Activated CD8-positive, alpha-beta T cell treated with anti-CD3 and anti-CD28 coated beads, Interleukin-2, amount 10 ng/mL, durations not matched to agents 7 days and 5 days (primary cell): ENCODE measurements at places on chromosomes 7 and 10. TPM values are rescaled to one million over a fixed set of nuclear protein-coding genes. Genes with fewer than 3 reads are reported as not detected.

SPDYE11 gene
- total RNA-seq: not detected

LIPF gene
- total RNA-seq: not detected

DNA sequence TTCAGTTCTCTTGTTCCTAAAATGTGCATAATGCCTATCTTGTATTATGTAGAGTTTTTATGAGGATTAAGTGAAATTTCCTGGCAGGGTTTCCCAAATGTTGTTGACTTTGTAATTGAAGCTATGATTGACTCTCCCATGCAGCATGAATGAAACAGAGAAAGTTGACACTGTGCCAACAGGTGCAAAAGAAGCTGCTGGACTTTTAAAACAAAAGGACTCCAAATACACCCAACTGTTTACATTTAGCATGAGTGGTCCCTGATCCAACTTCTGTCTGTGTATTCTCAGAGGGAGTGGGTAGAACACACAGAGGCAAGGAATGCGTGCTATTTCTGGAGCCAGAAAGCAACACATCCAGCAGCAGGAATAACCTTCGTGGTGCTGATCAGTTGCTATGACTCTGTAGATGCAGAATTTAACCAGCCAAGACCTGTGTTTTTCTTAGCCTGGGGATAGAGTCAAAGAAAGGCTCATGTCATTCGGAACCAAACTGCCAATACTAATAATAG, 14.4 kb upstream of the RBM20 start:
- H3K27ac ChIP-seq: no peak overlapping the region
- DNase-seq: no peak
- H3K27me3 ChIP-seq: peaks cover 14% of the 10 kb centered on the region
- no peaks in the 10 kb centered on the region for H3K36me3 ChIP-seq

DNA sequence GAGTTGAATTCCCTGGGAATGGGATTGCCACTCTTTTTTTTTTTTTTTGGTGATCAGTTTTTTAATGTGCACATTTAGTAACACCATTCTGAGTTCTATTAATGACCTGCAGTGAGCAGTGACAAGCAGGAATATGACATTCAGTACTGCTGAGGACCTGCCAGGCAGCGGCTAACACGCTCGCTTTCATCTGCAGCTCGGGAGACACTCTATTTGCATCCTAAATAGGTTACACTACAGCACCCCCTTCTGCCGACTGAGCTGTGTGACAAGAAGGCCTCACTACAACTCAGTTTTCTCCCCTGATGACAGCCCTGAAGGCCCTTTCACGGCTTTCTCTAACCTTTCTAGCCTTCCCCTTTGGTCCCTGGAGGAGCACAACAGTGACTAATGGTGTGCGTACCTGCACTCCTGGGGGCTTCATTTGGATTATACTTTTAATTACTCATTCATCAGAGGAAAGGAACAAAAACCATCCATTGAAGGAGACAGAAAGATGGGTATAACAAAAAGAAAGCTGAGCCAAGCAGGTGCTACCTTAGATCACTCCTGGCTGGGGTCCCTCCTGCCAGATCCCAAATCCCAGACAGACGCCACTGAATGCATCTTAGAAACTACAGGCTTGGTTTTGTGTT, 872.4 kb downstream of the LRMDA start:
- no peak for DNase-seq
- no peak overlapping the region for H3K27ac ChIP-seq
- no peak overlapping the region for H3K4me3 ChIP-seq
- no peaks in the 10 kb centered on the region for H3K4me1 ChIP-seq
- no peaks in the 10 kb centered on the region for H3K36me3 ChIP-seq

GRCh38 chr10:132145521-132146185, 41.1 kb upstream of the DPYSL4 start:
- H3K36me3 ChIP-seq: no peaks in the 10 kb centered on the region
- H3K4me3 ChIP-seq: no peak overlapping the region
- no peak for DNase-seq
- no peaks in the 10 kb centered on the region for H3K4me1 ChIP-seq
- H3K27me3 ChIP-seq: no peaks in the 10 kb centered on the region

DNA sequence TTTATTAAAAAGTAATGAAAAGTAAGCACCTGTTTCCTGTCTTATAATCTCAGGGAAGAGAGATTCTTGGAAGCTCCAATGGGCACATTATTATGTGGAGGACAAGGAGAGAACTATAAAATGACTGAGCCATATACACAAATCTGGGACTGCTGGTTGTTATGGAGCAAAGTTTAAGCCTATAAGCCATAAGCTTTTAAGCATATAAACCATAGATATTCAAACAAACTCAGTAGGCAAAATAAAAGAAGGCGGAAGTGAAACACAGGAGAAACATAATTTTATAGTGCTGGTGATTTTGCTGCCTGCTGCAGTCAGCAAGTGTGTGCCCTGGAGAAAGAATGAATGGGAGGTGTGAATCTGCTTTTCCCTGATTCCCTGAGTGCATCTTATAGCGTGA, 274.4 kb downstream of the KIF20B start:
- no peaks in the 10 kb centered on the region for H3K36me3 ChIP-seq
- H3K4me3 ChIP-seq: no peak overlapping the region
- no peak overlapping the region for H3K27ac ChIP-seq
- H3K4me1 ChIP-seq: no peaks in the 10 kb centered on the region
- no peak for DNase-seq

DNA sequence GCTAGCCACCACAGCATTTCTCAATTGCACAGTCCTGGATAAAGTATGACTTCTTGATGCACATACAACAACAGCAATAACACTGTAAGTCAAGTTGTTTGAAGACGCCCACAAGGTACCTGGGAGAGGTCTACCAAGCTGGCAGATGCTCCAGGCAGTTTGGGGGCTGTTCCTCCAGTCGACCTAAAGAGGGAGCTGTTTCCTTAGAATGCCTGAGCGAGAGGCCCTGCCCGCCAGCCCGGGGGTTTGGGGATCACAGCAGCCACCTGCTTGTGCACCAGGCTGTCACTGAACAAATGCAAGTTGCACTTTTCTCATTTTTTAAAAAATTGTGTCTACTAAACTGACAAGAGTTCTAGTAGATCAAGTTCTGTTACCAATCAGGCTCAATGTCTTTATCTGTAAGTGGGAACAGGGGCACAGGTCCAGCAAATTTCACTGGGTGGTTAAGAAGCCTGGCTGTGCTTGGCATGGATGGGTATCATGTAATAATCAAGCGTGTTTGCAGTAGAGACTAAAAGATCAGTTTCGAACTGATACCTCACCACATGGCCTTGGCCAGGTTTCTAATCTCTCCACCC, 193.8 kb upstream of the ADO start:
- H3K4me1 ChIP-seq: peaks cover 10% of the 10 kb centered on the region
- H3K27ac ChIP-seq: no peak overlapping the region
- no peak overlapping the region for H3K4me3 ChIP-seq
- no peaks in the 10 kb centered on the region for H3K27me3 ChIP-seq
- peak; percentile 77 for DNase-seq
- H3K36me3 ChIP-seq: no peaks in the 10 kb centered on the region

- H3K27ac ChIP-seq: no peak overlapping the region
- H3K36me3 ChIP-seq: no peaks in the 10 kb centered on the region
- peaks cover 29% of the 10 kb centered on the region for H3K27me3 ChIP-seq
- H3K4me3 ChIP-seq: no peak overlapping the region
- H3K4me1 ChIP-seq: peaks cover 3% of the 10 kb centered on the region
Observed at GRCh38 chr10:3491571-3491970, 293.4 kb downstream of the KLF6 start.
